ENCODE measurements at places on chromosomes 1 and 21. TPM values are rescaled to one million over a fixed set of nuclear protein-coding genes. Genes with fewer than 3 reads are reported as not detected.

- peaks cover 24% of the 10 kb centered on the region for H3K4me1 ChIP-seq
- H3K36me3 ChIP-seq, result no peaks in the 10 kb centered on the region
- no peak overlapping the region for H3K4me3 ChIP-seq
- no peak for DNase-seq
- H3K27me3 ChIP-seq, result no peaks in the 10 kb centered on the region
- H3K27ac ChIP-seq, result peak overlapping the region; percentile 69
Observed at GRCh38 chr1:159911326-159912070, 11.5 kb upstream of the CFAP45 start.

GRCh38 chr1:53878492-53879105 lies 11.0 kb downstream of the YIPF1 start:
- H3K36me3 ChIP-seq, result no peaks in the 10 kb centered on the region
- H3K27me3 ChIP-seq, result no peaks in the 10 kb centered on the region
- DNase-seq, result no peak
- H3K4me3 ChIP-seq, result no peak overlapping the region

GRCh38 chr1:162248854-162249535 lies 127.7 kb downstream of the SPATA46 start:
- H3K4me3 ChIP-seq, result no peak overlapping the region
- no peaks in the 10 kb centered on the region for H3K36me3 ChIP-seq
- no peak overlapping the region for H3K27ac ChIP-seq
- H3K27me3 ChIP-seq, result no peaks in the 10 kb centered on the region

DNA sequence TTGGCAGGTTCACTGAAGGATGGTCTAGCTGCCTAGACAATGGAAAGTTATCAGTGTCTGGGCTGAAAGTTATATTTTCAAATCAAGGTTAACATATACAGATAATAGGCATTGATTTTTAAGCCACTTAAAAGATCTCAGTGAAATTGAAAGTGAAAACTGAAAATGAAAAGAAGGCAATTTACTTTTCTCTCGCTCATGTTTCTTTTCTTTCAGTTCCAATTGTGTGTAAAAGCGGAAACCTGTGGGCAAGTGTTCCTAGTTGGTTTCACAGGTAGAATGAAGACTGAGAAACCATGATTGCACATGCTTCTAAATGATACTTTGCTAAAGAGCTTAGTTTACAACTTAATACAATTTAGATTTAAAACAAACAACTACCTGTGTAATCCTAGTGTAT lies 383.7 kb downstream of the ZP4 start:
- no peak overlapping the region for H3K4me3 ChIP-seq
- H3K4me1 ChIP-seq, result no peaks in the 10 kb centered on the region
- no peaks in the 10 kb centered on the region for H3K36me3 ChIP-seq
- no peak overlapping the region for H3K27ac ChIP-seq
- DNase-seq, result no peak

DNA sequence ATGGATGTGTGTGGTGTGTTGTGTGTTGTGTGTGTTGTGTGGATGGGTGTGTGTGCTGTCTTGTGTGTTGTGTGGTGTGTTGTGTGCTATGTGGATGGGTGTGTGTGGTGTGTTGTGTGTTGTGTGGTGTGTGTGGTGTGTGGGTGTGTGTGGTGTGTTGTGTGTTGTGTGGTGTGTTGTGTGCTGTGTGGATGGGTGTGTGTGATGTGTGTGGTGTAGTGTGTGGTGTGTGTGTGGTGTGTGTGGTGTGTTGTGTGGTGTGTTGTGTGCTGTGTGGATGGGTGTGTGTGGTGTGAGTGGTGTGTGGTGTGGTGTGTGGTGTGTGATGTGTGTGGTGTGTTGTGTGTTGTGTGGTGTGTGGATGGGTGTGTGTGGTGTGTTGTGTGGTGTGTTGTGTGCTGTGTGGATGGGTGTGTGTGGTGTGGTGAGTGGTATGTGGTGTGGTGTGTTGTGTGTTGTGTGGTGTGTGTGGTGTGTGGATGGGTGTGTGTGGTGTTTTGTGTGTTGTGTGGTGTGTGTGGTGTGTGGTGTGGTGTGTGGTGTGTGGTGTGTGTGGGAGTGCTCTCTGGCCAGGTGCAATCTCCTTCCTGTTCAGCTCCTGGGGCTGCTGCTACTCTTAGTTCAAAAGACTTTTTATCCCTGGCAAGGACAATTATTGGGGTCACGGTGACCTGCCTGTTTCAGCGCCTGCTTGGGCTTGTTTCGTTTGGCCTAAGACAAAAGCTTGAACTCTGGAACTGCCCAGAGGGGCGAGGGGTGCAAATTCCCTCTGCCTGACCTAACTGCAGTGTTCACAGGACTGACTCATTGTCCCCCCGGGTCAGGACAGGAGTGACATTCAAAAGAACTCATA lies 101.1 kb downstream of the UBIAD1 start:
- DNase-seq, result no peak
- H3K27me3 ChIP-seq, result no peaks in the 10 kb centered on the region
- no peak overlapping the region for H3K4me3 ChIP-seq
- H3K36me3 ChIP-seq, result no peaks in the 10 kb centered on the region
- no peaks in the 10 kb centered on the region for H3K4me1 ChIP-seq

LCE2A gene
- not detected for total RNA-seq

DNA sequence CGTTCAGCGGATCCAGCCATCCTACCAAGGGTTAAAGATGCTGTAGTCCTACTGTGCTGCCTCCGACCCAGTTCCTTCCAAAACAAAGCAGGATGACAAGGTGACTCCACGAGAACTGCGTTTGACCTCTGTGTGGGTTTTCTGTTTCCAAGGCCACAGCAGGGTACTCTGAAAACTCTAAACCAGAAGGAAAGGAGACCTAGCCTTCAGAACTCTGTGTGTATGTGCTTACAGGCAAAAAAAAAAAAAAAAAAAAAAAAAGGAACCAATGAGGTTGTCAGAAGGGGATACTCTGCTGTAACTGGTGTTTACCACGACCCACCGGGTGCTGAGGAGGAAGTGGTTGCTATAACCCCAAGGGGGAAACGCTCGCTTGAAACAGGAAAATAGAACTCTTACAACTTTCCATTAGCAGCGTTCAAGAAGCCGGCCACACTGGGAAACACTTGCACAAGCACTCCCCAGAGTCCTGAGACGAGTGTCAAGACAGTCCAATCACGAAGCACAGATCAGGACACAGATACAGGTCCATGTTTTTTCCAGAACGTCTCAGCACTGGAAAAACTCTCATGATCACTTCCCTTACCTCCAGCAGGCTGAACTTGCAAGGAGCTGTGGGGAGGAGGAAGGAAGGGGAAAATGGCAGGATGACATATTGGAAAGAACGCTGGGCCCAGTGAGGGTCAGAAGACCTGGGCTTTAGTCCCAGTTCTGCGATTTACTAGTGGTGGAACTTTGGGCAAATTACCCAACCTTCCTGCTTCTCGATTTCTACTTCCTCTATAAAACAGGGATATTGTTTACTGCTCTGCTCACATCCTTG lies 64.0 kb downstream of the ITPKB start:
- DNase-seq, result no peak
- peak overlapping the region; percentile 81 for H3K27ac ChIP-seq
- peak overlapping the region; percentile 16 for H3K4me3 ChIP-seq
- peaks cover 44% of the 10 kb centered on the region for H3K4me1 ChIP-seq
- H3K36me3 ChIP-seq, result no peaks in the 10 kb centered on the region

DNA sequence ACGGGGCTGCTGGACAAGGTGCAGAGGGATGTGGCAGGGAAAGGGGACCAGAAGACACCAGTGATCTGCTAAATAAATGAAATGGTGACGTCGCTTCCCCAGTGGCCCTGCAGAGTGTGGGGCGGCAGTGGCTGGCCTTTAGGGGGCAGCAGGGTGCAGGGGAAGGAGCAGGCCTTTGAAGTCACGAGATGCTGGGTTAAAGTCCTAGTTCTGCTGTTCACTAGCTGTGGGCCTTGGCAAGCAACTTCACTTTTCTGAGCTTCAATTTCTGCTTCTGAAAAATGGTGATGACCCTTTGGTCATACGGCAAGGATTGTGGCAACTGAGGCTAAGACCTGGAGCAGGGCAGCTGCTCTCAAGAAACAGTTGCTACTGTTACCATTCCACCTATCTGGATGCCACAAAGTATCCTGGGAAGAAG lies 9.2 kb upstream of the GALE start:
- peaks cover 4% of the 10 kb centered on the region for H3K4me1 ChIP-seq
- peak overlapping the region; percentile 48 for H3K27ac ChIP-seq
- H3K4me3 ChIP-seq, result no peak overlapping the region
- peak; percentile 88 for DNase-seq

CR1 gene
- total RNA-seq, result 23.9 TPM

DNA sequence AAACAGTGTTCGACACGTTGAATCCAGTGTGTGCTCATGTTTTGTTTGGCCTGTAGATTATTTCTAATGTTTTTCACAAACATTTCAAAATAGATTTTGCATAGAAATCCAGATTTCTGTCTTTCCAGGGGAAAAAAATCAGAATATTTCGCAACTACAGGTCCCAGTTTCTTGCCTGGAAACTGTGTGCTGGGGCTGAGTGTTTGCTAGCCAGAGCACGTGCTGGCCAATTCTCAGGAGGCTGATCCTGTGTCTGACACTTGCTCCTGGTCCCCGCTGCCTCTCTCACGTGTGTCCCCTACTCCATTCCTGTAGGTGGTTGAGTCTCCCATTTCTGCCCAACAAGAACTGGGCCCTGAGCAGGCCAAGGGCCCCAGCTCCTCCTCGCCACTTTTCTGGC lies 2.4 kb downstream of the MAB21L3 start:
- DNase-seq, result no peak
- no peaks in the 10 kb centered on the region for H3K36me3 ChIP-seq
- no peak overlapping the region for H3K4me3 ChIP-seq
- no peak overlapping the region for H3K27ac ChIP-seq
- H3K4me1 ChIP-seq, result peaks cover 24% of the 10 kb centered on the region
- H3K27me3 ChIP-seq, result no peaks in the 10 kb centered on the region

ADORA1 gene
- not detected for total RNA-seq
